Posterior cingulate gyrus (tissue), 11 donors: ENCODE measurements at places on chromosomes 12 and 14.

DNA sequence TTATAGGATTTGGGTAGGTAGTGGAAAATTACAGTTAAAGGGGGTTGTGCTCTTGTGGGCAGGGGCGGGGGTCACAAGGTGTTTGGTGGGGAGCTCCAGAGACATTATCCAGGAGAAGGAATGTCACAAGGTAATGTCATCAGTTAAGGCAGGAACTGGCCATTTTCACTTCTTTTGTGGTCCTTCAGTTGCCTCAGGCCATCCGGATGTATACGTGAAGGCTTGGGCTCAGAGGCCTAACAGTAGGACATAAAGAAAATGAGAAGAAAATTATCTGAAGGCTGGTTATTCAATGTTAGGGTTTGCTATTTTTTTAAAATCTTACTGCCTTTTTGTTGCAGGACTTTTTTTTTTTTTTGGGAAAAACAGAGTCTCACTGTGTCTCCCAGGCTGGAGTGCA lies 2.5 kb upstream of the PSEN1 start:
- no peak for DNase-seq

DNA sequence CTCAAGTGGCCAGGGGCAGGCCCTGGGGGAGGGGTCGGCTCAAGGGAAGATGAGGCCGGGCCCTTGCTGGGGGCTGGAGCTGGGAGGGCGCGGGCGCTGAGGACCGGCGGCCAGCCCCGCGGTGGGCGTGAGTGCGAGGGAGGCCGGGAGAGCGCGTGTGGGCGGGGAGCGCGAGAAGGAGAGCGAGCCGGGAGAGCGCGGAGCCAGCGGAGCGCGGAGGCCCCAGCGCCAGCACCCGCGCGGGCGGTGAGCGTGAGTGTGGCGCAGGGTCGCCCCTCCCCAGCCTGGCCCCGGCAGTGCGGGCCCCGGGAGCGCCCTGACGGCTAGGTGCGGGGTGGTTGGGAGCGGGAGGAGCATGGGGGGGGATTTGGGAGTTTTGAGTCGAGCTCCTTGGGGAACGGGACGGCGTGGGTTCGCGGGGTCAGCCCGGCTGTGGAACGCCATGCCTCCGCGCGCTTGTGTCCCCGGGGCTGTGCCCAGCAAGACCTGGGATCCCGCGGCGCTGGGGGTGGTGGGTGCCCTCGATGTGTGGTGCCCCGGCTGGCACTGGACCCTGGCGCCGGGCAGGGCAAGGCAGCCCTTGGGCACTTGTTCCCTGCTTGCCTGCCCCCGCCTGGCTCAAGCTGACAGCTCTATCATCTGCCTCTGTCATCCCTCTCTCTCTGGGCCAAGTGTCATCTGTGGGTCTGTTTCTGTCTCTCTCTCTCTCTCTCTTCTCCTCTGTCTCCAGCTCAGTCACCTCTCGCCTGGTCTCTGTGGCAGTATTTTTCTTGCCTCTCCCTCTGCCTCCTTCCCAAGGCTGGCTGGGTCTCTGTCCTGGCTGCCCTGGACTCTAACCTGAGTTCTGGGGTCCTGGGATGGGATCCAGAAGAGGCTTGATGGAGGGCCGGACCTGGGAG lies at the start of gene LBHD2:
LBHD2 (plus strand) TSS at position 190 of the 899 bp plus-strand sequence. CDS start 1,803 bp downstream, outside the sequence.
- no peak for DNase-seq

DNA sequence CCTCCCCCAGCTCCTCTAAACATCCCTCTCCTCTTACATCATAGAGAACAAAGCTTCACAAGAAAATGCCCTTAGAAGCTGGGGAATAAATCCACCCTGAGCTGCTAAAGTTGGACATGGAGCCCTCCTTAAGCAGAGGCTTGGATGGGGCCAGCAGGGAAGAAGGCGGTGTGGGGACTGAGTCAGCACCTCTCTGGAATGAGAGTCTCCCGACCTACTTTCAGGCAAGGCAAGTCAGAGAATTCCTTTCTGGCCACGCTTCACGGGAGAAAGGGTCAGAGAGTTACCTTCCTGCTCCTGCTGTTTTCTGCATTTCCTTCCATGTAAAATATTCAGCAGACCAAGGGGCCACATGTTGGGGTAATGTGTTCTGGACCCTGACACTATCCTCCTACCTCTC lies 113.3 kb upstream of the PRB2 start:
- DNase-seq, result no peak

GRCh38 chr12:65470256-65470655 lies 191.8 kb downstream of the MSRB3 start:
- no peak for DNase-seq

DNA sequence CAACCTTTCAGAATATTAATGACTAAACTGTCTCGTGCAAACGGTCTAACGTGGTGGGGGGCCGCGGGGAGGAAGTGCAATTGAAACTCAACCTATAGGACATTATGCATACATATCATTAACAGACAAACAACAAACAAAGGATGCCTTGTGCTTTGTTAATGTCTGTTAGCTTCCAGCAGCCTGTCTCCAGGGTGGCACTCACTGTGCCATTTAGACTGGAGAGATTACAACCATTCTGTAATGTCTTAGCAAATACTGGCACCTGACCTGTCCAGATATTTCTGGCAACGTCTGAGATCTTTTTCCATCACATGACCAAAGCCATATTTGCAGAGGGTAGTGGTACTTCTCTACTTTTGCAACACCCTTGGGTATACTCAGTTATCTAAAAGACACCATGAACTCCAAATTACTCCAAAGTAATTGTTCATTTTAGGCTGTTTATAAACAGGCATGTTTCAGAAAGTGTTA lies 11.6 kb downstream of the BHLHE41 start:
- DNase-seq, result no peak

- no peak for DNase-seq
Observed at GRCh38 chr12:92506460-92506859, 196.3 kb upstream of the PLEKHG7 start.

DNA sequence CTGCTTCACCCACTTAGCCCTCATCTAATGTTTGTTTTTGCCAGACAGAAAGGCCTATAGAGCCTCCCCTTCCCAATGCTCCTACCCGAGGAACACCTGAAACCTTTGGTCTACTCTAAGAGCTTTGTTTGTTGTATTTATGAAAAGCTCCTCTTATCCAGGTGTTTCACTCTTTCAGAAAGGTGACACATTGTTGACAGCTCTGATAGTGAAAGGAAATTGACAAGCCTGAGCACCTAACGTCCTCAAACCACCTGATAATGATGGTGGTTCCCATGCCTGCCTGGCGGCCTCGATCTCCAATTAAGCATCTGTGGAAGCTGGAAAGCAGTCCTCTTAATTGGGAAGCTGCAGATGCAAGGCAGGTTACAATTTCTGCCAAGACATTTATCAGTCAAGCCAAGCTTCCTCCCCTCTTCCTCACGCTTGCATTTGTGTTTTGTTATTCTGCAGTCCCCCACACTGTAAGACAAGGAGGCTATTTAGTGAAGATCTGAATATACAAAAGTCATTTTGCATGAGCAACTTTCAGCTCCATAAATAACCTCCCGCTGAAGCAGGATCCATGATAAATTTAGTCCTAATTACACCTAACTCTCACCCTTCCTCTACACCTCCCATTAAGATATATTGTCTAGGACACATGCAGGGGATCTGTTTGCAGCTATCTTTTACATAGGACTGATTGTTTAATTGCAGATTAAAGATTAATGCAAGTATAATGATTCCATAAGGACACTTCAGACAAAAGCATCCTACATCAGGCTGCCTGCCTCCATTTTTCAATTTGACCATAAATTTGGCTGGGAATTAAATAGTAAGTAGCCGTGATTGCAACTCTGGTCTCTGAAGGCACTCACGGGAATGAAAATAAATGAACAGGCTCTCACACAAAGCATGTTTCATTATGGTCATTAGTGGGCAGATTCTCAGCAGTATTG lies 288.6 kb downstream of the PDZRN4 start:
- no peak for DNase-seq

GRCh38 chr12:67193704-67194103 lies 75.5 kb upstream of the CAND1 start:
- DNase-seq, result no peak

- DNase-seq, result no peak
Observed at GRCh38 chr12:74889563-74890236, 319.9 kb downstream of the KCNC2 start.

DNA sequence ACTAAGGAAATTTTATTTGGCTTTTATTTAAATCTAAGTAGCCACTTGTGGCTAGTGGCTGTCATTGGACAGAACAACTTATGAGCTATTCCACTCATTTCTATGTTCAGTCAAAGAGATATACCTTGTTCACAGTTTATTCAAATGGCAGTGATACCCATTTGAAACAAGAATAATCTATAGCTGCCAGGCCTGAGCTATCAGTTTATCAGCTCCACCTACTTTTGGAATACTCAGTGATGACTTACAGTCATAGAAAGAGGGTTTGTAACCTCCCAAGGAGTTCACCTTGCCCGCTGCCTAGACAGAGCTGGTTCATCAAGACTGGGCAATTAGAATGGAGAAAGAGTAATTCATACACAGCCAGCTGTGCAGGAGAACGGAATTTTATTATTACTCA lies 4.5 kb upstream of the ABHD4 start:
- DNase-seq, result no peak

DNA sequence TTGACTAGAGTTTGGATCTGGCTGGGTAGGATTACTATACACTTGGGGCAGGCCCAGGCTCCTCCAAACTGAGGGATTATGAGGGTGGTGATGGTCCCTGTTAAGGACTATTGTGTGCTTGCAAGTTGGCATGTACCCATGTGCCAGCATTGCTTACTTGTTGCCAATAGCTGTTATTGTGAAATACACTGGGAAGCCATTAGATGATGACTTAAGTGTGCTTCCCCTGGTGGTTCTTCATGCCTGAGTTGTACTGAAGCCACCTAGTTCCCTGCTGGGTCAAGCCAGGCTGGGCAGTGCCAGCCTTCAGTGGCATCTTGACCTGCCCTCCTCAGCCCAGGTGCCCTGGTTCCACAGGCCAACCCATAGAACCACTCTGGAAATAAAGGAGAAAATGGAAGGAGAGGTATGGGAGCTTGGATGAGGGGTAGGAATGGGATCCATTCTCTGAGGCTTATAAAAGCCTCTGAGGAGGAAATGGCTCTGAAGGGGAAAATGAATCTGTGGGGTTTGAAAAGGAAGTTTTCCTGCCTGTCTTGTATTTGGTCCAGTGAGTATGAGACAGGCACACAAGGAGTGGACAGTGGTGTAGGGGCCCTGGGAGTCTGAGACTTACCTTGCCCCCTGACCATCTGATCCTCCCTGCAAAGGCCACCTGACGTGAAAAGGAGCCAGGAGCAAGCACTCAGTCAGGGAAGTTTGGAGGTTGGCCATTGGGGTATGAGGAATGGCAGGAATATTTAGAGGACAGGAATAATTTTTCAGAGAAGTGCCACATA lies 724 bp downstream of the LTB4R start:
- DNase-seq, result no peak

GRCh38 chr14:101075801-101076413 lies 172.4 kb upstream of the RTL1 start:
- DNase-seq, result no peak

- no peak for DNase-seq
Observed at GRCh38 chr12:64742416-64742815, 16.8 kb downstream of the GNS start.

GRCh38 chr12:124695861-124696260 lies 128.4 kb upstream of the NCOR2 start:
- peak; percentile 37 for DNase-seq

DNA sequence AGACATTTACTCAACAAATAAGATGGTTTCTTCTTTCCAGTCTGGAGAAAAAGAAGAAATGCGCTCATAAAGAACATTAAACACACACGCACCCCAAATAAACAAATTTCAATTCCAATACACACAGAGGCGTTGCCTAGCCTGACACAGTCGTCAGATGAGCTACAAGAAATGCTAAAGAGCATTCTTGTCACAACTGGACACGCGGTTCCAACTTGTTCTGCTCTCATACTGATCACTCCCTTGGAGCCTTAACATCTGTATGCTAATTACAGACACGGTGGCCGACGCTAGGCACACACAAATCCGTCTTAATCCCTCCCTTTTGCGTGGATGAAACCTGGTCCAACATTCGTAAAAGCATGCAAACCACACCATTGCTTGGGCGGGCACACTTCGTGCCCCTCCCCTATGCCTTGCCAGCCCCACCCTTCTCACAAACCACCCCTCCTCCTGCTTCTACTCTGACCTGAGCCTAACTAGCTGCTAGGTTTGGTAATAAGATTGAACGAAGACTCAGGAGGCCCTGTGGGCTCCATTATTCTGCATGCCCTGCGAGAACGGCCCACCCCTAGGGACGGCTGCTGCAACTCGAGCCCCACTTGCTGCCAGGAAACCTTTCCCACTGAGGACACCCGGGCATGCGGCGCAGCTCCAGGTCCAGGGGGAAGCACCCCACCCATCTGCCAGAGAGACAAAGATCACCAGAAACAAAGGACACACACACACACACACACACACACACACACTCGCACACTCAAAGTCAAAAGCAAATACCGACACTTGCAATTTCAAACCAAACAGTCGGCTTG lies 1.2 kb downstream of the KCNK10 start:
- peak; percentile 23 for DNase-seq

DNA sequence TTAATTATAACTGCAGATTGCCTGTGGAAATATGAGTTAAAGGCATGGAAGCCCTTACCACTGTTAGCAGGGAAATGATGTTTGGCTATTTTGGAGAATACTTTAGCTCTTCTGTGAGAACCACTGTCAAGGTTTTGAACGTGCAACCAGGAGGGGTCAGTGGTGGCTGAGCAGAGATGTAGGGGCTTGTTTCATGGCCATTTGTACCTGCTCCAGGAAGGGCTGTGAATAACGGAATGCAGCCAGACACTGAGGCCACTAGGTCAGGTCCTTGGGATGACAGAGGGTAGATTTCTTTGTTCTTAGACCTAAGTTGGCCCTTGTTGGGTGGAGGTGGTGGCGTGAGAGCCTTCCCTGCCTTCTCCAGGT lies 8.3 kb downstream of the TRAF3 start:
- DNase-seq, result no peak

- DNase-seq, result no peak
Observed at GRCh38 chr12:65364046-65364445, 85.6 kb downstream of the MSRB3 start.

DNA sequence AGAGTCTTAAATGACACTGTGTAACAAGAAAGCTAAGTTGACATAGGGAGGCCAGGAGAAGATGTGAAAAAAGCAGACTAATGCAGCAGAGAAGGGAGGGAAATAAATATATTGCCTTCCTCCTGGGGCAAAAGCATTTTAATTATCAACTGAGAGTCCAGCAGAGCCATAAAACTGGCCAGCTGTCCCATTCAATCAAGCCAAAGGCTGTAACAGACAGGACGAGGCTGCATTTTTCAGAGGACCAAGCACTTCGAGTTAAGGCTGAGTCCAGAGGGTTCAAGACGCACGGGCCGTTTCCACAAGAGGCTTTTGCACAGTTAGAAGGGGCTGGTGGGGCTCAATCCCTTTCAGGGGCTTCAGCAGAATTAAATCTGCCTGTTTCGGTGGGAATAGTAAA lies 20.4 kb downstream of the MAP3K9 start:
- DNase-seq, result no peak

- DNase-seq, result no peak
Observed at GRCh38 chr12:58325561-58325960, 384.2 kb downstream of the ATP23 start.

- no peak for DNase-seq
Observed at GRCh38 chr12:120736404-120737331, 11.0 kb downstream of the ACADS start.

GRCh38 chr12:115303723-115304309 lies 619.8 kb upstream of the TBX3 start:
- DNase-seq, result no peak
